Neural progenitor cell (in vitro differentiated cells): ENCODE measurements at places on chromosomes 1 and 21.

DNA sequence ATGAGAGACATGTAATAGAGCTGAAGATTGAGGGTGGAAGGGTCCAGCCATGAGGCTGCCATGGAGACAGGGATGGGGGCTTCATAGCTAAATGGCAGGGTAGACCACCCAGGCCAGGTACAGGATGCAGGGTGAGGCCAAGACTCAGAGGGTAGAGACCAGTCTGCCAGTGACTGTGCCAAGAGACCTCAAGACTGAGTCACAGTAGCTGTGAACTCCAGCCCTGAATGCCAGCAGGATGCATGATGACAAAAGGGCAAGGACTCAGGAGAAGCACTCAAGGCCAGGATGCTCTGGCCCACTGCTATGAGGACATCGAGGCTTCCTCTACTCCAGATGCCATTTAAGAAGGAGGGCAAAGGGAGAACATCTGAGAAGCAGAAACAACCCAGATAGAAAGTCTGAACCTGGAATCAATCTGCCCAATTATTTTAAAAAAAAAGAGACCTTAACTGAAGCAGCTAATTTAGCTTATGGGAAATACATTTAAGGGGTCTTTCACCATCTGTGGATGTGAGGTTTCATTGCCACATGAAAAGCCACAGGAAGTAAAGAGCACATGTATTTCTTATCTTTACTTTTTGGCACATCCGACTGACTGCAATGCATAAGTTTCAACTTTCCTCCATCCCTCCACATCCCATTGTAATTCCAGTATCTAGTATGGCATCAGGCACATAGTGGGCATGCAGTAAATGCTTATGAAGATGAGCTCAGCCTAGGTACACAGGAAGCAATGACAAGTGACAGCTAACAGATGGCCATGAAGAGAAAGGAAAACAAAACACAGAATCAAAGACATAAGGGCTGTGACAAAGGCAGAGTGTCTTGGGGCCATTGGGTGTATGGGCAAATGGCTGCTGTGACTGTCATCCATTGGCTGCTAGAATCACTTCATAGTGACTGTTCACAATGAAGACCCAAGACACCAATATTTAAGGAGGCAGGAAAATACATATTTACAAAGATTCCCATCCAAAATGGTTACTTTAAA, 40.2 kb downstream of the SUSD4 start:
- no peak for DNase-seq

DNA sequence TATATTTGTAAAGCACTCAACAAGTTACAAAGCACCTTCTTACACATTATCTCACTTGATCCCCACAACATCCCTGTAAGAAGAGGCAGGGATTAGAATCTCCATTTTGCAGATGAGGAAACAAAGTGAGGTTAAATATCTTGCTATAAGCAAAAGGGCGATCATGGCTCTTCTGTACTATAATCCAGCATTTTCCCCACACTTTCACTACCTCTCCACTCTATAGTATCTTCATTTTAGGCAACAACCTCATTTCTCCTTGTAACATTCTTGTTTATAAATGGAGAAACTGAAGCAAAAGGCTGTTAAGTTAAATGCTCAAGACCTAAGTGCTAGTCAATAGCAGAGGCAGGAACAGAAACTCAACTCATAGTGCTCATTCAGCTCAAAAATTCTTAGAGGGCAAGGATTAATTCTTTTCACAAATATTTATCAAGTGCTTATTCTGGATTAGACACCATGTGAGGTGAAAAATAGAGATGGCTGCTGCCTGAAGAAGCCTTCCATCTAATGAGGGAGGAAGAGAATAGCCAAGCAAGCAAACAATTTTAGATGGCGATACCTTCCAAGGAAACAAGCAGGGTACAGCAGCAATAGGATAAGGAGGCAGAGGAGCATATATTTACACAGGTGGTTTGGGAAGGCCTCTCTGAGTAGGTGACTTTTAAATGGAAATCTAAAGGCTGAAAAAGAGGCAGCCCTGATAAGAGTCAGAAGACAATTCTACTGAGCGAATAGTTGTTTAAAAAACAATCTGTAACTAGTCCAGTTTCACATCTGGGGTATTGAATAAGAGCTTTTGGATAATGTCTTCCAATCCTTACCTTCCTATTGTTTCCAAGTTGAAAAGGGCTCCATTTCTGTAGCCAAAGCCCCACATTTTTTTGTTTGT, 3.5 kb downstream of the ERRFI1 start:
- DNase-seq = no peak

- no peak for DNase-seq
These were observed 1.7 kb downstream of the PTP4A2 start for GRCh38 chr1:31936278-31936980.

- DNase-seq = no peak
These were observed 18.2 kb downstream of the C1orf87 start for GRCh38 chr1:60055336-60055735.

DNA sequence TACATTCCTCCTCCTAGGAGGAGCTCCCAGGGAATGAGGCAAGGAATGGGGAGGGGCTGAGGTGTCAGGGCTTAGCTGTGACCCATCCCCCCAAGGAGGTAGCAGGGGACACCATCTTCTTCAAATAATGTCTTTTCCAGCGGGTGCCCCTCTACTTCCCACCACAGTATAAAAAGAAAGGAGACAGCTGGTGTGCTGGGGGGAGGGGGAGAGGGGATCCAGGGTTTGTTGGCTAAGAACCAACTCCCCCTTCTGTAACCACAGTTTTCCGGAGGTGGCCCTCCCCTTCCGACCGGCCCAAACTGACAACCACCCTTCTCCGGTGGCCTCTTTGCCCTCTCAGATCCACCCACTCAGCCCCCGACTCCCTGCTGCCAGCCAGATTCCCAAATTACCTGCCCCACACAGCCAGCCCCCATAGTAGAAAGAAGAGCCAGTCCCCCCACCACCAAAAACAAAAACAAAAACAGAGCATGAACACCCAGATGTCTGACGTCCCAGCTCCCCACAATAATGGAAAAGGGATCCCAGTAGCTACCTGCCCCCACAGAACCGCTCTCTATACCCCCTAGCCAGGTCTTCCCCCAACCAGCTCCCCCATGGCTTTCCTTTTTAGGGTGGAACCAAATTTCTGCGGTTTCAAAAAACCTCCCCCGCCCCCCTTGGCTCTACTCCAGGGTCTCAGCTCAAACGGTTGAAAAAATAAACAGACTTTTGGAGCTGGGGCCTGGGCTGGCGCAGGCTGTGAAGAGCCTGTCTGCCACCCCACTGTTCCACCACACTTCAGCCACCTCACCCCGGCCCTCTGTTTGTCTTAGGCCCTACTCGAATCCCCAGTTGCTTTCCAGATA, 2.1 kb downstream of the ARHGEF2 start:
- DNase-seq = peak; percentile 75

DNA sequence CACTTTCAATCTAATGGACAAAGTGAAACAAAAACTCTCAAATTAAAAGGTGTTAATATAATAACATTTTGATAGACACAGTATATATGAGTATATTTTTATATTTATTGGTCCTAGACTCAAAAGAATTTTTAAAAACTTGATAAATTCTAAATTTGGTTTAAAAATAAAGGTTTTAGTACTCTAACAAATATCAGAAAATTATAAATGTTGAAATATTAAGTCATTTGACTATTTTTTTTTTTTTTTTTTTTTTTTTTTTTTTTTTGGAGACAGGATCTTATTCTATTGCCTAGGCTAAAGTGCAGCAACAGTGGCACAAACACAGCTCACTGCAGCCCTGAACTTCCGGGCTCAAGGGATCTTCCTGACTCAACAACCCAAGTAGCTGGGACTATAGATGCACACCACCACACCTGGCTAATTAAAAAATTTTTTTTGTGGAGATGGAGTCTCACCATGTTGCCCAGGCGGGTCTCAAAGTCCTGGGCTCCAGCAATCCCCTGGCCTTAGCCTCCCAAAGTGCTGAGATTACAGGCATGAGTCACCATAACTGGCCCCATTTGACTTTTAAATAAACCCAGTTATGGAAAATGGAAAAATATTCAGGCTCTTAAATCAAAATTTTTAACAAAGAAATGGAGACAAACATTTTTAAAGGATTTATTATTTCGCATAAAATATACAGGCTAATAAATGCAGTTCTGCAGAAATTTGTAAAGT, 60.8 kb upstream of the RBM34 start:
- DNase-seq = no peak

- DNase-seq = no peak
These were observed 2.2 kb downstream of the DEDD start for GRCh38 chr1:161130266-161130665.

DNA sequence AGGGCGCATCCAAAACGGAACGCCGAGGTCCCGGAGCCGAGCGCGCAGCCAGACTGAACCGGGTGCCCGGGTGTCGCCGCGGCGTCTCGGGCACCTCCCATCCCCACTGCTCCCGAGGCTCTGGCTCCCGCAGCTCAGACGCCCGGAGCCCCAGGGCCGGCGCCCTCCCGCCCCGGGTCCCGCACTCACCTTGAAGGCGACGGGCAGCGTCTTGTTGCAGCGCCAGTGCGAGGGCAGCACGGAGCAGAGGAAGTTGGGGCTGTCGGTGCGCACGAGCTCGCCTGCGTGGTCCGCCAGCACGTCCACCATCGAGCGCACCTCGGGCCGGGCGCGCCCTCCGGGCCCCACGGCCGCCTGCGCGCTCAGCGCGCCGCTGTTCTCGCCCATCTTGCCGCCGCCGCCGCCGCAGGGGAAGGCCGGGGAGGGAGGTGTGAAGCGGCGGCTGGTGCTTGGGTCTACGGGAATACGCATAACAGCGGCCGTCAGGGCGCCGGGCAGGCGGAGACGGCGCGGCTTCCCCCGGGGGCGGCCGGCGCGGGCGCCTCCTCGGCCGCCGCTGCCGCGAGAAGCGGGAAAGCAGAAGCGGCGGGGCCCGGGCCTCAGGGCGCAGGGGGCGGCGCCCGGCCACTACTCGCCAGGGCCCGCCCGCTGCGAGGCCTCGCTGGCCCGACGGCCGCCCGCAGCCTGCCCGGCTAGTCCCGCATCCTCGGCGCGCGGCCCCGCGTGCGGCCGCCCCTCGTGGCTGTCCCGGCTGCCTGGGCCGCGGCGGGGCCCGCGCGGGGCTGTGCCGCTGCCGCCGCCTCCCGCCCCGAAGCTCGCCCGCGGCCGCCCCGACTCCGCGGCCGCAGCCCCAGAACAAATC, 447 bp downstream of the RUNX3 start:
- DNase-seq = peak; percentile 74

- no peak for DNase-seq
These were observed 137.9 kb upstream of the UBE2U start for GRCh38 chr1:64065571-64065970.

DNA sequence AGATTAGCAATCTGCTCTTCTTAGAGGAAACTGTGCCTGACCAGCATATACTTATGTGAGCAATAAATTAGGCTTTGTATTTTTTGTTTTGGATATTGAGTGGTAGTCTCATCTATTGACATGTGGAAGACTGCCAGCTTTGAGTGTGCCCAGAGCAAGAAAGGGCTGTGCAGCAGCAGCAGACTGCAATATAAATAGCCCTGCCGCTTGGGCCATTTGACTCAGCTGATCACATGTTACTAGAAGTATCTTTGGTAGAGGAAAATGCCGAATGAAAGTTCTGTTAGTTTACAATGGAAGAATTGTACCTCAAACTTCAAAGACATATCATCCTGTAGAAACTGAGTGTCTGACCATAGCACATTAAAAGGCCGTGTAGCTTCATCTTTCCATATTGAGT, 9.1 kb upstream of the PSMB2 start:
- DNase-seq = no peak

DNA sequence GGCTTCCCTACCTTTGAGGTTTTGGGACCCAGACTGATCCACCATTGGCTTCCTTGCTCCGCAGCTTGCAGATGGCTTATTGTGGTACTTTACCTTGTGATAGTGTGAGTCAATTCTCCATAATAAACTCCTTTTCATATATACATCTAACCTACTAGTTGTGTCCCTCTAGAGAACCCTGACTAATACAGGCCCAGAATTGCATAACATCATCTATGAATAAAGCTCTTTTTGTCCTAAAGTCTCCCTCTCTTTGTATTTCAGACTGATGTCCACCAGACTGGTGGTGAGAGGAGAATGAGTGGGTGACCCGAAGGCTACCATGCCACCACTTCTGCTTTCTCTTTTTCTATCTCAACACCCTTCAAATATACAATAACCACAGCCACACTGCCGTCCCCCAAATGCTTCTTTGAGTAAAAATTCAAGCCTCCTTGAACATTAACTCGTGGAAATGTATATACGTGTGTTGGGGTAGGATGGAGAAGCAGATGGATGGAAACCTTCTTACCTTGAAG, 265.7 kb downstream of the PTBP2 start:
- no peak for DNase-seq

GRCh38 chr1:248009681-248010080, 3.8 kb upstream of the OR2L5 start:
- DNase-seq = no peak

DNA sequence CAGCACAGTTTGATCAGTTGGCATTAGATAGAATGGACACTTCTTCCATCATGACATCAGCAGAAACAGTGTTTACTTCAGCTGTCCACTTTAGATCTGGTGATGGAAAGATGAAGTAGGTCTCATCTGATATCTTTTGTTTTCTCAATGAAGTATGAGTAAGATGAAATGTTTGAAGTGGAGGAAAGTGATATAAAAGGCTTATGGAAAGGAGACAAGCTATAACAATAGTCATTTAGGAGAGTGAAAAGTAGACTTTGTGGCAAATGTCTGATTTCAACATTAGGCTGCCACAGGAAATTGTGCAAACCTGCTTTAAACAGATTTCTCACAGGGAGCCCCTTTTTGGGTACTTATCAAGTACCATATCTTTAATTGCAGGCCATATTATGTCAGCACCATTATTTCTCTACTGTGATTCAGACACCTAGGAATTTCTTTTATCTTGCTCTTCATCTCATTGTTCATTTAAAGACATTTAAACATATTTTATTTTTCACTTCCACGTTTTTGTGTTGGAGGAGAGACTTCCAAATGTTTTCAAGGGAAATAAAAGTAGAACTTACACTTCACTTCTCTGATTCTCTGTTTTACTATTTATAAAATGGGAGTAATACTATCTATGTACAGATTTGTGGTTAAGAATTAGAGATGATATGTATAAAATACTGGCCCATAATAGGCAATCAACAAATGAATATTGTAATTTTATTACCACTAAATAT, 18.1 kb downstream of the PDC start:
- no peak for DNase-seq

GRCh38 chr1:2543543-2544092, 12.6 kb upstream of the TNFRSF14 start:
- peak; percentile 90 for DNase-seq

GRCh38 chr1:244860914-244861610, 3.3 kb downstream of the HNRNPU start:
- peak; percentile 63 for DNase-seq

GRCh38 chr1:43587594-43587993, 56.9 kb downstream of the PTPRF start:
- no peak for DNase-seq

DNA sequence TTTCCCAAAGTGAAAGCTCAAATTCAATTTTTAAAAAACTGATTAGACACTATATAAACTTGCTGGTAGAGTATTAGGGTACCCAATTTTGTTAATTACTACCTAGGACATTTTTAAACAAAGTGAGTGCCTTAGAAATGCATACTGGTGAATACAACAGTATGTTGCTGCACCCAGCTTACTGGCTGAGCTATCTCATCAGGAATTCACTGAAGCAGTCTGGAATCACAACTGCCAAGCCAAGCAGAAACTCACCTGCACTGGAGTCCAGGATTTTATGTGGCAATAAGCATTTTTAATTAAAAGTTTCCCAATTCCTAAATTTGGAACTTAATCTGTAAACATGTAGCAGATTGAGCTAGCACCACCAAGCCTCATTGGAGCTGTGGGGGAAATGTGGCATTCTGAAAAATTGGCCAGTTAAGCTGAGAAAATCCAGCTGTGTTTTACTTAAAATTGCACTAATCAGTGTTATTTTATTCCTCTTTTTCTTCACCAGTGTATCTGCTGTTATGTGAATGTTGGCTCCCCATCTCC, 61.8 kb downstream of the CLEC20A start:
- DNase-seq = no peak
